ENCODE measurements at places on chromosomes 12 and 14.

- peak; percentile 27 for DNase-seq
Observed at GRCh38 chr12:92421701-92422100, 276.1 kb upstream of the BTG1 start.

GRCh38 chr12:111448266-111448830, 42.6 kb downstream of the SH2B3 start:
- DNase-seq: no peak

DNA sequence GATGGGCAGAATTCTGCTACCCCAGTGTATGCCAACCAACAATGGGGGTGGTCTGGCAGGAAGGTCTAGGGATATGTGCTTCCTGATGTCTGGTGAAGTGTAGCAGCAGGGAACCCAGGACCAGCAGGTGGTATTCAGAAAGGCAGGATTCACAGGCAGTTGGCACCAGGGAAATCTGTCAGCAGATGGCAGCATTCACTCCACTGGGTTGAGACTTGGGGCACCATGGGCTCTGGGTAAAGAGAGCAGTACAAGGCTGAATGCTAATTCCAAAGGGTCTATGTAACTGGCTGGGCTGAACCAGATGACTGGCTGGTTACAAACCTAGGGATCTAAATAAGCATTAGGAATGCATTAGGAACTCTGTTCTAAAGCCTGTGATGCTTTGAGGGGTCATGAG, 466.9 kb upstream of the STXBP6 start:
- no peak for DNase-seq

- peak; percentile 36 for DNase-seq
Observed at GRCh38 chr12:124740691-124741137, 123.0 kb downstream of the SCARB1 start.

DNA sequence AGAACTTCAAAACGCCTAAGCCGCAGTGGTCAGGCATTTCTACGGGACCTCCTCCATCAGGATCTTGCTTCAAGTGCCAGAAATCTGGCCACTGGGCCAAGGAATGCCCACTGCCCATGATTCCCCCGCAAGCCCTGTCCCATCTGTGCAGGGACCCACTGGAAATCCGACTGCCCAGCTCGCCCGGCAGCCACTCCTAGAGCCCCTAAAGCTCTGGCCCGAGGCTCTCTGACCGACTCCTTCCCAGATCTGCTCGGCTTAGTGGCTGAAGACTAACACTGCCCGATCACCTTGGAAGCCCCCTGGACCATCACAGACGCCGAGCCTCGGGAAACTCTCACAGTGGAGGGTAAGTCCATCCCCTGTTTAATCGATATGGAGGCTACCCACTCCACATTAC, 1113.0 kb upstream of the TMEM132C start:
- no peak for DNase-seq

DNA sequence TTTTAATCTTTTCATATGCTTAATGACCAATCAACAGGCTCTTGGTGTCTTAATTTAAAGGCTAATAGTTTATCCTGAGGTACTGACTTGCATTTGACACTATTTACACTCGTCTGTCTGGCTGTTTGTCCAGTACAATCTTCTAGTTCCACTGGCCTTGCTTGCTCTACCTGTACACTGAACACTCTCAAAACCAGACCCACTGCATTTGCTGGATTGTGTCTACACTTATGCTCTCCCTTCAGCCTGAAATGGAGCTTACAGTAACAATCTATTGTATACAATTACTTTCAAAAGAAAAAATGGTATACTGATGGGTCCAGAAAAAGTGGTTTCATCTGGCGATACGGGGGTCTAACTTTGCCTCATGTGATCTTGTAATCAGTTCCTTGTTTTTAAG, 2.3 kb upstream of the ACSS3 start:
- DNase-seq: no peak

- DNase-seq: no peak
Observed at GRCh38 chr14:54672688-54673087, 105.8 kb downstream of the SAMD4A start.

DNA sequence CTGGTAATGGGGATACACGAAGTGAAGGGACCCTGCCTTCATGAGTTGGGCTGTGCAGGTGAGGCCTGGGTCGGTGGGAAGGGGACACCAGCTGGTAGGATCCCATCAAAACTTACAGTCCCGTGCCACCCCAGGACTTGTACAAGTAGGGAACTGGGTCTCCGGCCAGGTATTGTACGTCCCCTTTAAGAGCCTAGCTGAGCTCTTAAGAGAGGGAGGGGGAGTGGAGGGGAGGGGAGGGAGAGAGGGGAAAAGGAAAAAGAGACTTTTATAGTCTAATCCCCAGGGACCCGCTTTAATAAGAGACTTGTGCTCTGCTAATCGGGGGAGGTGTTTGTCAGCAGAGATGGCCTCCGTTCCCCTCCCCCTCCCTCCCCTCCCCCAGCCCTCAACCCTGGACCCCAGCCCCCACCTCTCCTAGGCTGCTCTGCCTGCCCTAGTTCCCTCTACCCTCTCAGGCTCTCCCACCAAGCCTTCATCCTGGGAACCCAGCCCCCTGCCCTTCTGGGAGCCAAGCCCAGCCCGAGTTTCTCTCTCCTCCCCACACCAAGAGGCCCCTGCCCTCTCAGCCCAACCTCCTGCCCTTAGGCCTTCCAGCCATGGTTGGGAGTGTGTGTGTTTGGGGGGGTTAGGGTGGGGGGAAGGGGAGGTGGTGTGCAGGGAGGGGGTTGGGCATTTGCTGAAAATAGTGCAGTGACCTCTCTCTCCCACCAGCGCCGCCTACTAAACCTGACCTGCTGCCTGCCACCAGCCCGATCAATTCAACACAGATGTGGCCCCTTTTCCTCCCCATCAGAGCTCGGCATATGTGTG, 2.6 kb downstream of the GDF11 start:
- no peak for DNase-seq

DNA sequence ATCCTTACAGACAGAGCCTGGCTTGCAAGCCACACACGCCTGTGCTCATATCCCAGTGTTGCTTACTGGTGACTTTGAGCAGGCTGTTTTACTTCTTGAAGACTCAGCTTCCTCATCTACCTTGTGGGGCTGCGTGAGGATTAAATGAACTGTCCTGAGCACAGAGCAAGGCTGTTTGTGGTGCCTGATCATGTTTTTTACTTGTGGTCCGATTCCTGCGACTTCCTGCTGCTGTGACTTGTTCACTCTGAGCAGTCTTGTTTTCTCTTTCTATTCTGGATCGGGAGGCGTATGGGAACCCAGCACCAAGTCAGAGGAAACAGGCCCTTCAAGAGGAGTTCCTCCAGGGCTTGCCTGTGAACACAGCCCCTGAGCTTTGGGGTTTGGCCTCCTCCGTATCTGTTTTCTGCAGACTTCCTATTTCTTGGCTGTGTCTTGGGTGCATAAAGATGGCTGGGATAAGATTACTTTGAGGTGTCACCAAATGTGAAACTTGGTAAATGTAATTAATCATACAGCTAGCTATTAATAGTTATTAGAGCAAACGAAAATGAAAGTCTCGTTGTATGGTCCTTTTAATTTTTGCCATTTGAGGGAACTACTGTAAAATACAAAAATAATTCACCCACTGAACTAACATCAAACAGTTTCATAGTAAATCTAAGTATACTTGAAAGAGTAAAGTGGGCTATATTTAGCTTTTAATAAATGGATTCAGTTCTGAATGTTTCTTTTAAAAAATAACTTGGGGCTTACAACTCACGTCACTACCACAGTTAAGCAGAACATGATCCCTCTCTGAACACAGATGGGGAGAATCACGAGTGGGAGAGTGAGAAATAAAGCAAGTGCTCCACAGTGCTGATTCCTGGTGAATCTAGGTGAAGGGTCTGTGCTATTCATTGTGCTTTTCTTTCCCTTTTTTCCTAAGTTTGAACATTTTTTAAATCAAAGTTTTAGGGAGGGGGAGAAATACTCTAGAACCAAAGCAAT, 251.5 kb downstream of the FOXN3 start:
- no peak for DNase-seq

DNA sequence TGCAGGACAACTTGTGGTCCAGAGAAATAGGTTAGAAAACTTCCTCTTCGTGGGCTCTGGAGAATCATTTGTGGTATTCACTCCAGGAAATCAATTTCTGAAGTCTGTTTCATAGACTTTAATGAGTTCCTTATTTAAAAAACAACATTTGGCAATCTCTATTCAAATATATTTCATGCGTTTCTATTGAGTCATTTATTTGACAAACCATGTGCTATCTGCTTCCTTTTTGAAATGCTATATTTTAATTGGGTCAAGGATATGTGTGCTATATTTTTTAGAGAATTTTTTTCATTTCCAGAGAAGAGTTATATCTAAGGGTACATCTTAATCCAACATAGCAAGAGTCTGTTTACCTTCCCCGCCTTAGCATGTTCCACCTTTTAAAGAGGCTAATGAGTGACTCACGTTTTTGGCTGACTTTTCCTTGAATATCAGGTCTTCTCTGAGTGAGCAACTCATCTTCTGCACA, 252.4 kb upstream of the EGLN3 start:
- no peak for DNase-seq

Measured in EL (cell line).